CD8-positive, alpha-beta T cell (primary cell): ENCODE measurements at places on chromosomes 4 and X.

DNA sequence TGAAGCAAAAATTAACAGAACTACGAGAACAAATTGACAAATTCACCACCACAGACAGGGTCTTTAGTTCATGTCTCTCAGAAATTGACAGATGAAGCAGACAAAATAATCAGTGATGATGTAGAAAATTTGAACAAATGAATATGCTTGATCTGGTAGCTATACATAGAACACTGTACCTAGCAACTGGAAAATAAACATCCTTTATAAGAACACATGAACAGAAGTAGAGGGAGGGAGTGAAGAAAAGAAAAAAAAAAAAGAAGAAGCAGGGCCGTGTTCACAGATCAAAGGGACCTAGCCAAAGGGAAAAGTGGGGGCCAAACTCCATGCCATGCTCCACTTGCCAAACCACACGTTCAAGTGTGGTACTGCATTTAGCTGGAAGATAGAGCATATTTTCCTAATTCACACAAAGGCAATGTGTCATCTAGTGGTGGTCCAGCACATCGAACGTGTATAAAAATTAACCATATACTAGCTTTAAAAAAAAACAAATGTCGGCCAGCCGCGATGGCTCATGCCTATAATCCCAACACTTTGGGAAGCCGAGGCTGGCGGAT, 5.6 kb upstream of the THOC2 start:
- no peak for DNase-seq

DNA sequence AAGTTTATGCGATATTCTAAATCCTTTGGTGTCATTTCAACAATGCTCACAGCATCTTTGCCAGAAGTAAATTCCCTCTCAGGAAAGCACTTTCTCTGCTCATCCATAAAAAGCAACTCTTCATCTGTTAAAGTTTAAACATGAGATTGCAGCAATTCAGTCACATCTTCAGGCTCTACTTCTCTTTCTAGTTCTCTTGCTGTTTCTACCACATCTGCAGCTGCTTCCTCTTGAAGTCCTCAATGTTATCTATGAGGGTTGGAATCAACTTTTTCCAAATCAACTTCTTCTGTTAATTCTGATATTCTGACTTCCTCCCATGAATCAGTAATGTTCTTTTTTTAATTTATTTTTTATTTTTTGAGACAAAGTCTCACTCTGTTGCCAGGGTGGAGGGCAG, 100.9 kb downstream of the LCORL start:
- no peak for DNase-seq

DNA sequence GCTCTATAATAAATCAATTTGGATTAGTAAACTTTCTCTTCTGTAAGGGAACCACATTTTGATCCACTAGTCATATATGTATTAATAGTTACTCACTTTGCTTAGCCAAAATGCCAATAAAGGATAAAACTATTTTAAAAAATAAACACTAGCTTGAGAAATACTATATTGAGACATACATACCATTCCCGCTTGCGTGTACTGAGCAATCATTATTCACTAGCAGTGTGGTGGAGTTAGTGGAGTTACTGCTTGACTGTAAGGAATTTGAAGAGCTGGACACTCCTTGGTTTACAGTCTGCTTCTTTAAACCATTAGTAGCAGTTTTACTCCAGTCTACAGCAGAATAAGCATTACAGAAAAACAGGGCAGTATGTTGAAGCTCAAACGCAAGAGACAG, 10.8 kb upstream of the PHKA2 start:
- DNase-seq = no peak

- no peak for DNase-seq
Measured at GRCh38 chr4:118879409-118879808, 9.2 kb upstream of the SYNPO2 start.

GRCh38 chr4:28772066-28772465, 1911.4 kb downstream of the STIM2 start:
- DNase-seq = no peak

DNA sequence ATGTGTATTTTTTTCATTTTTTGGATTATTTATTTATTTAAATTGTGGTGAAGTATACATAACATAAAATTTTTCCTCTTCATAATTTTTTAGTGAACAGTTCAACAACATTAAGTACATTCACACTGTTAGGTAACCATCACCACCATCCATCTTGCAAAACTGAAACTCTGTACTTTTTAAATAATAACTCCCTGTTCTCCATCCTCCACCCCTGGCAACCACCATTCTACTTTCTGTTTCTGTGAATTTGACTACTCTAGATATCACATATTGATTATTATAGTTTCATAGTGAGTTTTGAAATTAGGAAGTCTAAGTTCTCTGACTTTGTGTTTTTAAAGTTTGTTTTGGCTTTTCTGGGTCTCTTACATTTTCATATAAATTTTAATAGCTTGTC, 89.3 kb upstream of the STX18 start:
- DNase-seq = no peak

GRCh38 chrX:44570522-44570921, 27.9 kb upstream of the FUNDC1 start:
- DNase-seq = no peak

DNA sequence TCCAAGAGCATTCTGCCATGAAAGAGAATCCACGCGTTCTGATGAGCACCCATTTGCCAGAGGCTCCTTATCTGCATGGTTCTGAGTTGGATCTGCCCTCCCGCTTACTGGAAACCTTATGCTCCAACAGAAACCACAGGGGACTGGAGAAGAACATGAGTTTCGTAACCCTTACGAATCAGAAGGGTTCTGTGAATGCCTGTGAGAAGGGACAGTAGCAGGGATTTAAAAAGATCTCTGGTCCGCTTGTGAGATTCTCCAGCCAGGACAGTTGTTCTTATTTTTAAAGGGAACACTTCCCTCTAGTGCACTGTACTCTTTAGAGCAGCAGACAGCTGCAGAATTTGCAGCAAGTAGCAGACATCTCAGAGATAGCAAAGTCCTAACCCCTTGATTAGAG, 22.5 kb upstream of the CENPU start:
- no peak for DNase-seq

DNA sequence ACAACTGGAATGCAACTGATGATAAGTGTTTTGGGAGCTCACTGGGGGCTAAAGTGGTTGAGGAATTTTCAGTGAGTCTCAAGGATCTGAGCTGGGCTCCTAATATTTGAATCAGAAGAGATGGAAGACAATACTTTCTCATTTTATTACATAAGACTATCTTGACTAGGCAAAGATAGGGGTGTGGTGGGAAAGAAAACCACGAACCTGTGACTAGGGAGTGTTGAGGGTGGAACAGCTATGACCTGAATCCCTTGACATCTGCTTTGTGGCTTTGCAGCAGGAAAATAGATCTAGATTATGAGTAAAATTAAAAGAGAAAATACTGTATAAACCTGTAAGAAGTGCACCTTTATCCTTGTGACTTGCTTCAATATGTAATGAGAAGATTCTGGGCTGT, 295.1 kb upstream of the TEX13A start:
- DNase-seq = no peak

DNA sequence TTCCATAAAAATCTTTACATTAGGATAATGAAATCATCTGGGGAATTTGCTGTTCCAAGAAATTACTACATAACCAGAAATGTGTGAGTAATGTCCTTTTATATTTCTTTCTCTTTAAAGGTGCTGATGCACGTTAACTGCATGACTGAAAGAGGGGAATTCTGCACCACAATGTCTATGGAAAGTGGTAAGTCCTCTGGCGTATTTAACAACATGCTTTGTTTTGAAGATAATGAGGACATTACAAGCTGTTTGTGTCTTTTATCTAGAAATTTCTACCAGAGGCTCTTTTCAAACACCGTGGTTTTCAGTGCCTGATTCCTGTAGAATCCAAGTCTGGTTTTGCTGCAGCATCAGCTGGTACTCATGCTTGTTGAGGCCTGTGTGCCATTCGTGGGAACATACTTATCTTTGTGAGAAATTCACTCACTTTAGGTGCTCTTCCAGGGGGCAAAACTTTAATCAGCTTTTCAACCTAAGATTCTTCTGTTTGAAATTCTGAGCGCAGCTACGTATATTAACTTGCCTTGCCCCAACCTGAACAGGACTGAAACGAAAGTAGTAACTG, 257.2 kb downstream of the PDHA2 start:
- no peak for DNase-seq

GRCh38 chr4:182010876-182011275, 232.3 kb upstream of the TENM3 start:
- DNase-seq = no peak

- DNase-seq = no peak
Measured at GRCh38 chr4:78627046-78627965, 75.7 kb downstream of the ANXA3 start.

DNA sequence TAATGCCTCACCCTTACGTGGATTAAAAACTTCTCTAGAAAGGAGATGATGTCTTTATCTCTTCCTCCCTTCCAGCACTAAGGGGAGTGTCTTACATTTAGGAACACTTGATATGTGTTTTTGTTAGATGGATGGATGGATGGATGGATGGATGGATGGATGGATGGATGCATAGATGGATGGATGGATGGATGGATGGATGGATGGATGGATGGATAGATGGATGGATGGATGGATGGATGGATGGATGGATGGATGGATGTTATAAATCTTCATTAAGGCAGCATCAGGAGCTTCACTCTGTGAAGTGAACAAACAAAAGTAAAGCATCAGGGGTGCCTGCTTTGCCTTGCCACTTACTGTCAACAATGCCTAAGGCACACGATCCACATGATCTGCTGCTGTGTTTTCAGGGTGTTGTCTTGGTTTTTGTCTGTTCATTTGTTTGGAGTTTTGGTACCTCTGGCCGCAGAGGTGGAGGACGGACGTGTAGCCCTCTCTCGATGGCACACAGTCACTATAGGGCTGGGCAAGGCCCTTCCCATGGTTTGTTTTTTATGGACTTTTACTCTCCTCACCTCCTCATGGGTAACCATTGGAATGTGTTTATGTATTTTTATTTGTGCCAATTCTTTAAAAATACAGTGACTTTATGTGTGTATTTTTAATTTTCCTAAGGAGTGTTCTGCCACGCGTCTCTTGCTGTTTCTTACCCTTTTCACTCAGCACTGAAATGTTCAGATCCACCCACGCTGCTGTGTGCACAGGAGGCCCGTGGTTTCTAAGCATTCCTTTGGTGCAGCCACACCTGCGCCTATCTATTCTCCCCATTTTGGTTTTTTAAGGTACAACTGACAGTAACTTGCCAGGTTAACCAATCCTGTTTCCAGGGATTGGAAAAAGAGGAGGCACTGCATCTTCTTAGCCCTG, 91.8 kb upstream of the ENPP6 start:
- no peak for DNase-seq

DNA sequence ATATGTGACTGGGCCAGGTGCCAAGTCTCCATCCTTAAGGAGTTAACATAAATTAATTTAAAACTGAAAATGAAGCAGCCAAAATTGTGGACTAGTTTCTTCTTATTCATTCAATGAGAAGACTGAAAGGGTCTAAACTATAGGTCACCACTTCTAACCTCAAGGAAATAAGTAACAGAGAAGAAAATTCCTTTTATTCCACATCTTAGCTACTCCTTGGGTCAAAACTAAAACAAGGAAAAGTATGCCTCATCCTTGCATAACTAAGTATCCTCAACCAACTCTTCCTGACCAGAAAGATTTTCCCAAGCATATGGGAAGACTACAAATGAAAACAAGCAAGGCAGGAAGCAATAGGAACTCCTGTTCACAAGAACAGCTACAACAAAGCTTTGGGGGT, 71.2 kb downstream of the ZNF827 start:
- DNase-seq = no peak

GRCh38 chr4:141724646-141725045, 88.3 kb downstream of the IL15 start:
- no peak for DNase-seq

GRCh38 chr4:57231781-57232180, 121.6 kb upstream of the IGFBP7 start:
- no peak for DNase-seq

DNA sequence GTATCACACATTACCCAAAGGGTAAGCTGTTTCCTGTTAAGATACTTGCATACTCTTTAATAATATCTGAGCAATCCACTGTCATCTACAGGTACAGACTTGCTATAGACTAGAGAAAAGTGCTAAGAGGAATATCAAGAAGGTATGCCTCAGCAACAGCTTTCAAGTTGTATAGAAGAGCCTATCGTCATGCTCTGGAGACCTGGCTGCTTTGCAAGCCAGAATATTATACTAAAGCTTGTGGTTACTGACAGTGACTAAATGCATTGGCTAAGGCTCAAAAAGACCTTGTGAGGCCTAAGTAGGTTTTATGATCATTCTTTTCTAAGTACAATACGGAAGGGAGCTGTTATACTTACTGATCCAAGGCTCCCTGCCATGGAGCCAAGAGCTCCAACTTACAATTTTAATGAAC, 11.3 kb downstream of the LAMP2 start:
- peak; percentile 16 for DNase-seq

DNA sequence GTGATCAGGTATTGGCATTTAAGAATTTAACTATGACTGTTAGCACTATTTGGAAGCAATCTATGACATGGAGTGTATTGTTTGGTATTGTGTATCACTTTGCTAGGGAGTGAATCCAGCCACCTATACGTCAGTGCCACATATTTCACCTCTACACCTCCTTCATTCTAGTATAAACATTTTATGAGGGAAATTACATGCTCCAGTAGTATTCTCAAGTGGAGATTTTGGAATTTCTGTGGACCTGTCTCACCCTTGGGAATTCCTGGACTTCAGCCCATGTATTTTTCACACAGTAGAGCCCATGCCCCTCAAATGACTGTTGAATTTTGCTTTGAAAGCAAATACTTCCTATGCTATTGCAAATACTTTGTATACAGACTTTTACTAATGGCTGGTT, 11.3 kb downstream of the BST1 start:
- no peak for DNase-seq

- DNase-seq = no peak
Measured at GRCh38 chrX:21873063-21873775, 17.4 kb downstream of the YY2 start.

- DNase-seq = no peak
Measured at GRCh38 chrX:86830685-86831084, 682.4 kb downstream of the DACH2 start.

GRCh38 chrX:83185010-83185409, 323.1 kb upstream of the POU3F4 start:
- no peak for DNase-seq

DNA sequence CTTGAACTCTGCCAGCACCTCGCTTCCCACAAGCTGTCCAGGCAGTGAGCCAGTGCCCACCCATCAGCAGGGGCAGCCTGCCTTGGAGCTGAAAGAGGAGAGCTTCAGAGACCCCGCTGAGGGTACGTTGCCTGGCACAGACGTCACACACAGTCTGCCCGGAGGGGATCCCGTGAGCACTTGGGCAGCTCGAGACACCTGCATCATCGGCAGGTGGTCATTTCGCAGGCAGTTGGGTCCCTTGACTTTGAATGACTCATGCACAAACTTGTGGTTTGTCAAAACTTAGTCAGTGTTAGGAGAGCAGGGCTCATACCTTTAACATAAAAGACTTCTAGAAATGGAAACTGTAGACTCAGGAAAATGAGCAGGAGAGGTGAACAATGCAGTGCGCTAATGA, 9.9 kb downstream of the TACC3 start:
- no peak for DNase-seq

GRCh38 chr4:58477950-58478349, 1367.8 kb upstream of the IGFBP7 start:
- DNase-seq = no peak
